ENCODE measurements at places on chromosomes 4 and X.

DNA sequence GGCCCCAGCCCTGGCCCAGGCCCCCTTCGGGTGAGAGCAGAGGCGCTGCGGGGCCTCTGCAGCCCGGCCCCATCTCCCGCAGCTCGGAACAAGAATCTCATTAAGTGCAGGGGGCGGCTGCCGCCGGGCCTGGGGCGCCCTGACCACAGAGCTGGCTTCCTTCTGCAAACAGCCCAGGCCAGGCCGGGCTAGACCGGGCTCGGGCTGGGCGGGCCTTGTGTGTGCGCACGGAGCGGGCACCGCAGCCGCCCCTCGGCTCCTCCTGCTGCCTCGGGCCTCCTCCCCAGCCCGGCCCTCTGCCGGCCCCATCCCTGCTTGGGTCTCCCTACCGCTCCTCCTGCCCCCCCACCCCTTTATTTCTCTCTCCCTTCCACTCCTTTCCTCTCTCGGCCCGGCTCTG lies 83.3 kb downstream of the EFNB1 start:
- no peak for DNase-seq

DNA sequence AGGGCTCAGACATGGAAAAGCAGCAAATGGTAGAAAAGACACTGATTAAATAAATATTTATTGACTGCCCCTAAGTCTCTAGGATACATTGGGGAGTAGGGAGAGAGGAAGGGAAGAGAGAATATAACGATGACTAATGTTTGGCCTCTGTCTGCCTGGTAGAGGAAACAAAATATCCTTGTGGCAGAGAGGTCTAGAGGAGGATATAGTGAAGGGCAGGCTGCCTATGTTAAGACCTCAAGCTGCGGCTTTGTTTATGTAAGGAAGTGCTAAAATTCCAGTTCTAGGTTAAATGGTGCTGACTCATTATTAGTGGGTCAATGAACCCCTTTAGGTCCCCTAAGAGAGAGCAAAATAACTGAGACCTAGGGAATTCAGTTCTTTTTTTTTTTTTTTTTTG lies 427.3 kb upstream of the FTHL17 start:
- no peak for DNase-seq

DNA sequence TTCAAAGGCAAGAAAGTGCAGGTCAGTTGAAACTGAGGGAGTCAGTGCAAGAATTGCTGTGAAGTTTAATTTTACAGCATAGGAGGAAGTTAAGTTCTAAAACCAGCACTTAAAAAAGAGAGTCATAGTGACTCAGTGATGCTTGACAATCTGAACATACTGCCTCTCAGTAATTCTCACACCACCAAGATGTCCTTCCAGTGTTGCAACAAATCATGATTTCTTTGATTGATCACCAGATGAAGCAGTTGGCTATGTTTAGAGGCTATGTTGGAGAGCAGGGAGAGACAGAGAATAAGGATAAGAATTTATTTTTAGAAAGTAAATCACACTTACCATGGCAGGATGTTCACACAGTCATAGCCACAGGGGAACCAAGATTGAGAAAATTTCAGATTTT lies 13.2 kb downstream of the TRIM2 start:
- DNase-seq, result no peak

GRCh38 chrX:103356130-103356798 lies at the start of gene TCEAL9:
TSS of gene TCEAL9 (plus strand) at chrX:103356506. CDS start at chrX:103357685, 1,179 bp downstream.
- no peak for DNase-seq

Data from effector memory CD8-positive, alpha-beta T cell (primary cell).